ENCODE measurements at places on chromosomes 1 and 21. TPM values are rescaled to one million over a fixed set of nuclear protein-coding genes. Genes with fewer than 3 reads are reported as not detected.

The LIPI gene
- not detected for total RNA-seq

The OR2L3 gene
- total RNA-seq = not detected

The VCAM1 gene
- 0.53 TPM for total RNA-seq

The TMEM269 gene
- total RNA-seq = 0.48 TPM

The GBP6 gene
- total RNA-seq = 0.47 TPM

Measured in activated naive CD8-positive, alpha-beta T cell treated with anti-CD3 and anti-CD28 coated beads, Interleukin-2, amount 10 ng/mL, durations not matched to agents 7 days and 5 days (primary cell).